NT2/D1 (cell line): ENCODE measurements at places on chromosomes 12 and 14.

DNA sequence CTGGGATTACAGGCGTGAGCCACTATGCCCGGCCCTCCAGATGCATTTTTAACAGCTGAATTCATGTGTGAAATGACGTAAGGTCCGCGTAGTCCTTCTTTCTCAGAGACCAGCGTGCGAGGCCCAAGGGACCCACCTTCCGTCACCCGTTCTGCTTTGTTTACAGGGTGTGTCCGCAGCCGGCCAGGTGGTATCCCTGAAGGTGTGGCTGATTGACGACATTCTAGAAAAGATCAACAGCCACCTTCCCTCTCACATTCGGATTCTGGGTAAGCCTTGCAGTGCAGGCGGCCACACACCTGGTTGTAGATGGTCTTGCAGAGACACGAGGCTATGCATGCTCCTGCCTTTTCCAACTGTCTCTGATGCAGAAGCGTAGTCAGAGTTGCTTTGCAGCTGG, 9.9 kb downstream of the PUS1 start:
- no peak for DNase-seq

DNA sequence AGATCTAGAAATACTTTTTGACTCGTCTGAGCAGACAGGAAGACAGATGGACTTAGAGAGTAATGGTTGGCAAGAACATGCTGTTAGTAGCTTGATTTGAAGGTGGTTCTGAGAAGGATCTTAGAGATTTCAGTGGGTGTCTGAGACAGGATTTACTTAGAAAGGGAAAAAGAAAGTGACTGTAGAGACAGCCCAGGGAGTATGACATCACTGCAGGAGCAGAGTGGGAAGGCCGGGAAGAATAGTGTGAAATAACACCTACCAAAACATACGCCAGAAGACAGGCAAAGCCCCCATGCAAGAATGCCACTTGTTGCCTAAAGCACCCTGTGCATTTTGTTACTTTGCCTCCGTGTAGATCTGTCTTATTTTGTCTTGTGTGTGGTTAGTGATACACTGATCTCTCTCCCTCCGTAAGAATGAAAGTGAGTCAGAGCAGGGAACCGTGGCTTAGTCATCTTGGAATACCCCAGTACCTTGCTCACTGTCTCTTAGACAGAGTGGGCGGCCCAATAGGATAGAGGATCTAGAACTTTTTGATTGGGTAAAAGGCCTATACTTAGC, 161.3 kb upstream of the IFNG-AS1 start:
- DNase-seq, result peak; percentile 6

DNA sequence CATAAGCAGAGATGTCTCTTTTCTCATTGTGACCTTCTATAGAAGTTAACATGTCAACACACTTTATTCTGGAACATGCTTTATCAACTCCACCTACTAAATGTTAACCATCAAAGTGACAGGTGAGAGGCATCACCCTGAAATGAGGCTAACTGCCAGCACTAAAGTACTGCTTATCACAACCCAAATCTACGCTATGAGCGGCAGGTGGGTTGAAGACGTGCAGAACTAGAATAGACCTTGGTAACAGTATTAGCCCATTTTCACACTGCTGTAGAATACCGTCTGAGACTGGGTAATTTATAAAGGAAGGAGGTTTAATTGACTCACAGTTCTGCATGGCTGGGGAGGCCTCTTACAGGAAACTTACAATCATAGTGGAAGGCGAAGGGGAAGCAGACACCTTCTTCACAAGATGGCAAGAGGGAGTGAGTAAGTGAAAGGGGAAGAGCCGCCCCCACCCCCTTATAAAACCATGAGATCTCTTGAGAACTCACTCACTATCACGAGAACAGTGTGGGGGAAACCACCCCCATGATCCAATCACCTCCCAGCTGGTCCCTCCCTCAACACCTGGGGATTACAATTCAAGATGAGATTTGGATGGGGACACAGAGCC, 359.0 kb downstream of the SEC23A start:
- DNase-seq, result no peak

- DNase-seq, result no peak
Measured at GRCh38 chr14:31692376-31692781, 131.2 kb downstream of the NUBPL start.

GRCh38 chr12:125351788-125352187, 286.6 kb downstream of the AACS start:
- no peak for DNase-seq

DNA sequence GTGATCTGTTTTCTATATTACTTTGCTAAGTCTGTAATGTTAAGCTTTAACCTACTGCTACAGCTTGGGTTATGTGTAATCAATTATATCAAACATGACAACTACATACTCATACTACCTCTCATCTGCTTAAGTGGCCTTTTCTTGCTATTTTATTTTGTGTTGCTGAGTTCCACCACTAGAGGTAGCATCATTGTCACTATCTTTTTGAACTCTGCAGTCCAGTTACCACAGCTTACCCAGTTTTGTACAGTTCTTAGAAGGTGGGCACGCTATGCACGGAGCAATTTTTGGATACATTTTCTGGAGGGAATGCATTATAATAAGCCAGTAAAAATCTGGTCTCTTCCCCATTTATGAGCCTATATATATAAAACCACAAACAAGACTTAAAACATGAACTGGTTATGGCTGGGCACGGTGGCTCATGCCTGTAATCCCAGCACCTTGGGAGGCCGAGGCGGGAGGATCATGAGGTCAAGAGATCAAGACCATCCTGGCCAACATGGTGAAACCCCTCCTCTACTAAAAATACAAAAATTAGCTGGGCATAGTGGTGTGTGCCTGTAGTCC, 48.5 kb downstream of the SAV1 start:
- DNase-seq, result no peak

GRCh38 chr14:93716002-93716745, 72.1 kb downstream of the PRIMA1 start:
- no peak for DNase-seq

GRCh38 chr12:106086696-106087095, 52.1 kb downstream of the NUAK1 start:
- DNase-seq, result no peak

DNA sequence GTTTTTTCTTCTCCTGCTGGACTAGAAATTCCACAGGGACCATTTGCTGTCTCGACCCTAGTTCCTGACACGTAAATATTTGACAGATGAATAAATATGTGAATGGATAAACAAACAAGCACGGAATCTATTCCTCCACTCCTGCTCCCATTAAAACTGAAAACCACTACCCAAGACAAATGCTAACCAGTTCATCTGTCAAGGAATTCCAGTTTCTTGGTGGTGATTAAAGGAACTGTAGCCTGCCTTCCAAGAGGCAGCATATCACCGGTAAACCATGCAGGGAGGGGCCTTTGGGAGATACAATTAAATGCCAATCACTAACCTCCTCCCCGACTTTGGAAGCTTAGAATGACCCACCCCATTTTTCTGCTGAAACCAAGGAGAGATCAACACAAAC, 95.4 kb downstream of the TTC7B start:
- no peak for DNase-seq

- DNase-seq, result no peak
Measured at GRCh38 chr12:91851741-91852477, 293.7 kb downstream of the BTG1 start.

DNA sequence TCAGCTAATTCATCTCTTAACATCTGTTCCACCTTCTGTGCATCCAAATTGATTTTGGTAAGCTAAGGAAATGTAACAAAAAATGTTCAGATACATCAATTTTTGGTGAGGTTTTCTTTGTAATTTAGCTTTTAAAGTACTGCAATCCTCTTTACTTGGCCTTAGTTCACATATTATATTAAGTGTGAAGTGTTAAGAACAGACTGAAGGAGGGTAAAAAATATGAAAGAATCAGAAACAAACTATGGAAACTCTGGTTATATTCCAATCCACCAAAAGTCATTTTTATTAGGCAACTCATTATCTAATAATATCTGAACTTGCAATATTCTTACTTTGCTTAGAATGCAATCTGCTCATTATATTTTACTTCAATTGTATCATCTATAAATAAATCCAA, 49.1 kb downstream of the CEP290 start:
- DNase-seq, result no peak
